Gastrocnemius medialis (tissue), 4 donors: ENCODE measurements at places on chromosomes 1 and 21. TPM values are rescaled to one million over a fixed set of nuclear protein-coding genes. Genes with fewer than 3 reads are reported as not detected.

- H3K27me3 ChIP-seq, result no peaks in the 10 kb centered on the region
- no peaks in the 10 kb centered on the region for H3K36me3 ChIP-seq
- no peak overlapping the region for H3K4me3 ChIP-seq
- peaks cover 60% of the 10 kb centered on the region for H3K4me1 ChIP-seq
Observed at GRCh38 chr1:230824551-230824918, 43.8 kb downstream of the C1orf198 start.

GRCh38 chr1:160058087-160058486 is 11.9 kb downstream of the KCNJ10 start:
- DNase-seq, result no peak
- no peaks in the 10 kb centered on the region for H3K36me3 ChIP-seq
- H3K27me3 ChIP-seq, result no peaks in the 10 kb centered on the region
- H3K4me1 ChIP-seq, result no peaks in the 10 kb centered on the region
- H3K27ac ChIP-seq, result no peak overlapping the region

DNA sequence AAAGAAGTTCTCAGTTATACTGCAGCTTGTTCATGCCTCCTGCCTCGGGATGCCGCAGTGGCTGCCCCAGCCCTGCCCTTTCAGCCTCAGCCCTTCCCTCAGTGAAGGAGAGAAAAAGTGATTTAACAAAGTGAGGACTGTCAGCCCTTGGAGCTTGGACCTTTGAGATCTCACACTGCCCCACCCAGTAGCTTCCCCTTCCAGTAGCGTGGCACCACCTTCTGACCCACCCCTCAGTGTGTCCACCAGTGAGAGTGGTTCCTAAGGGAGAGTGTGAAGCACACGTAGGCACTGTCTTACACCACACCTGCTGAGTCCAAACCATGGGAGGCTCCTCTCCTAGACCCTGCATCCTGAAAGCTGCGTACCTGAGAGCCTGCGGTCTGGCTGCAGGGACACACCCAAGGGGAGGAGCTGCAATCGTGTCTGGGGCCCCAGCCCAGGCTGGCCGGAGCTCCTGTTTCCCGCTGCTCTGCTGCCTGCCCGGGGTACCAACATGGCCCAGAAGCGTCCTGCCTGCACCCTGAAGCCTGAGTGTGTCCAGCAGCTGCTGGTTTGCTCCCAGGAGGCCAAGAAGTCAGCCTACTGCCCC is at the start of gene CDA:
TSS of gene CDA (plus strand) at position 464 of the 592 bp plus-strand sequence. CDS start at position 497, 33 bp downstream.
- no peak for DNase-seq
- H3K4me3 ChIP-seq, result no peak within 1 kb of the TSS
- peaks cover 20% of the 10 kb centered on the region for H3K27me3 ChIP-seq
- peak within 1 kb of the TSS; percentile 64 for H3K27ac ChIP-seq
- no peaks in the 10 kb centered on the region for H3K36me3 ChIP-seq

GRCh38 chr1:21350202-21350885 is 60.1 kb upstream of the ECE1 start:
- no peak overlapping the region for H3K4me3 ChIP-seq
- no peaks in the 10 kb centered on the region for H3K4me1 ChIP-seq
- H3K36me3 ChIP-seq, result no peaks in the 10 kb centered on the region

- DNase-seq, result no peak
- H3K36me3 ChIP-seq, result no peaks in the 10 kb centered on the region
- no peaks in the 10 kb centered on the region for H3K27me3 ChIP-seq
- H3K27ac ChIP-seq, result no peak overlapping the region
- H3K4me3 ChIP-seq, result no peak overlapping the region
Observed at GRCh38 chr1:44016890-44017400, 14.3 kb downstream of the SLC6A9 start.

DNA sequence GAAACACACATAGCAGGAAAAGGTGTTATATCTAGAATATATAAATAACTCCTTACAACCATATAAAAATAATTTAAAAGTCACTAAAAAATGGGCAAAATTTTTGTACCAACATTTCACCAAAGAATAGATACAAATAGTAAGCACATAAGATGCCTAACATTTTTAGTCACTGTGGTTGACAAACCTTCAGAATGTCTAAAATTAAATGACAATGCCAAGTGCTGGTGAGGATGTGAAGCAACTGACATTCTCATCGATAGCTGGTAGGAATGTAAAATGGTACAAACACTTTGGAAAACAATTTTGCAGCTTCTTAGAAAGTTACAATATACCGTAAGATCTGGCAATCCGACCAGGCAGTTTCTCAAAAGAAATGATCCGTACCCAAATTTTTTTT is 14.4 kb upstream of the TOMM20 start:
- H3K27me3 ChIP-seq, result no peaks in the 10 kb centered on the region
- peaks cover 49% of the 10 kb centered on the region for H3K36me3 ChIP-seq
- no peak overlapping the region for H3K27ac ChIP-seq

The FCRL6 gene
- total RNA-seq, result not detected

DNA sequence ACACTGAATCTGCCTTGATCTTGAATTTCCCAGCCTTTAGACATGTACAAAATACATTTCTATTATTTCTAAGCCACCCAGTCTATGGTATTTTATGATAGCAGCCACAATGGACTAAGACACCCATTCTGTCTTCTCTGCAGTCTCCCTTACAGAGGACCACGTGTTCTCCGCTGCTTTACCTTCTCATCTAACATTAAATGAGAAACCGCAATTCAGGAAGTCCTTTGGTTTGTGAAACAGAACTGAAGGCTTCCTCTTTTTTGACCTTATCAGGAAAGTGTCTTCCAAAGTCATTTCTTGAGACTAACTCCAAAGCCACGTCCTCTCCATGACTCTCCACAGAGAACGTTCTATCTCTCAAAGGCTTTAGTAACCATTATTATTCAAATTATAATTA is 560.1 kb downstream of the OMA1 start:
- no peak overlapping the region for H3K27ac ChIP-seq
- H3K4me3 ChIP-seq, result no peak overlapping the region
- DNase-seq, result no peak
- no peaks in the 10 kb centered on the region for H3K27me3 ChIP-seq
- H3K36me3 ChIP-seq, result no peaks in the 10 kb centered on the region

DNA sequence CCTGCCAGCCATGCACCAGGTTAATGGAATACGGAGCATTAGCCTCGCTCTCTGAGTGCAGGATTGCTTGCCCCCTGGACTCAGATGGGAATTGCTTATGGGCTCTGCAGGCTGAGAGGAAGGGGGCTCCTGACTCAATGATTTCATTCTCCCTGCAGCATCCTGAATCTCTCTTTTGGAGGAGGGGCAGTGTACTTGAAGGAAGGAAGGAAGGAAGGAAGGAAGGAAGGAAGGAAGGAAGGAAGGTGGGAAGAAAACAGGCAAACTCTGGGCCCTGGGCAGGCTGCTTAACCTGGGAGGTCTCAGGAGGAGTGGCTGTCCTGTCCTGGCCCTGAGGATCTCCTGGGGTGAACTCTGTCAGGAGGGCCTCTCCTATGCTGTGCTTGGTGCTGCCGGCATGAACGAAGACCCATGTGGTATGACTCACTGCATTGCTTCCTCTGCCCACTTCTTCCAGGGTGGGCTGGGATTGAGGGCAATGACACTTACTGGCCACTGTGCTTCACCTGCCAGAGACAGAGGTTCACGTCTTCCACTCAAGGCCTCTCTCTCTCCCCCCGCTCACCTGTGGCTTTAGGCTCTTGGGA is 257.1 kb upstream of the CSF3R start:
- no peaks in the 10 kb centered on the region for H3K4me1 ChIP-seq
- no peak overlapping the region for H3K4me3 ChIP-seq
- no peak for DNase-seq
- peaks cover 19% of the 10 kb centered on the region for H3K27me3 ChIP-seq
- H3K27ac ChIP-seq, result no peak overlapping the region

The S100A7A gene
- not detected for total RNA-seq

GRCh38 chr1:151235235-151235634 is 19.3 kb upstream of the PSMD4 start:
- H3K4me1 ChIP-seq, result peaks cover 6% of the 10 kb centered on the region
- no peaks in the 10 kb centered on the region for H3K27me3 ChIP-seq
- H3K36me3 ChIP-seq, result no peaks in the 10 kb centered on the region
- peak overlapping the region; percentile 2 for H3K27ac ChIP-seq
- DNase-seq, result no peak
- H3K4me3 ChIP-seq, result no peak overlapping the region

The OR2L8 gene
- not detected for total RNA-seq

The SDE2 gene
- total RNA-seq, result 20.4 TPM

DNA sequence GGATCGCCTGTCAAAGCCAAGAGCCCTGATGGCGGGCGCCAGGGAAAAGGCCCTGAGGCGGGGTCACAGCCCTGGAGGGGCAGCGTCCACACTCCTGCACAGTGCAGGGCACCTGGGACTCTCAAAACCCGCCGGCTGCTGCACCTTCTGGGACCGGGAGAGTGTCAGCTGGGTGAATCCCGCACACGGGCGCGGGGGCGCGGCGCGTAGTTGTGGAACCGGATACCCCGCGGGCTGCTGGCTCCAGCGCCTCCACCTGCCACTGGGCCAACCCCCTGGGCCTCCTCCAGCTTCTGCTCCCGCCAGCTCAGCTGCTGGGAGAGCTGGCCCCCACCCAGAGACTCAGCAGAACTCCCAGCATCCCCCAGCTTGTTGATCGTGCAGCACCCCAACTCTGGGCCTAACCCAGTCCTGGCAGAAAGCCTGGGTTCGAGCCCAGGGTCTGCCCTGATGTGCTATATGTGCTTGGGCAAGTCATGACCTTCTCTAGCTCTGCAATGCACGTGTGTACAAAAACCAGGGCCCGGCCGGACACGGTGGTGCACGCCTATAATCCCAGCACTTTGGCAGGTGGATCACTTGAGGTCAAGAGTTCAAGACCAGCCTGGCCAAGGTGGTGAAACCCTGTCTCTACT is 33.8 kb downstream of the NECAP2 start:
- DNase-seq, result peak; percentile 10
- no peaks in the 10 kb centered on the region for H3K27me3 ChIP-seq
- peaks cover 25% of the 10 kb centered on the region for H3K36me3 ChIP-seq
- peak overlapping the region; percentile 25 for H3K4me3 ChIP-seq
- no peak overlapping the region for H3K27ac ChIP-seq

DNA sequence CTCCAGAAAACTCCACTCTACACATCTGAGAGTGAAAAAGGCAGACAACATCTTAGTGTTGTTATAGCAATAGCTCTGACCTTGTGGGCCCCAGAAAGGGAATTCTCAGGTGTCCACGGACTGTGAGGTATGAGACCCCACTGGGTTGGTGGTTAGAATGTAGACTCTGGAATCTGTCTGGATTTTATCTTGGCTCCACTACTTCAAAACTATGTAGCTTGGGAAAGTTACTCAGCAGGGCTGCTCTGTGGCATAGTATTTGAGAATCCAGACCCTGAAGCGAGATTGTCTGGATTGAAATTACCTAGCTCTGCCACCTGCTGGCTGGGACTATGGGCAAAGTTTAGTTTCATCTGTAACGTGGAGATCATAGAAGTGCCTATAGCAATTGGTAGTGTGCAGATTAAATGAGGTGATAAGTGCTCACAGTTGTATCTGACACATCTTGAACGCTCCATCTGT is 25.8 kb downstream of the PRDM2 start:
- no peaks in the 10 kb centered on the region for H3K36me3 ChIP-seq
- H3K4me1 ChIP-seq, result peaks cover 7% of the 10 kb centered on the region
- no peak overlapping the region for H3K27ac ChIP-seq
- H3K4me3 ChIP-seq, result no peak overlapping the region
- H3K27me3 ChIP-seq, result no peaks in the 10 kb centered on the region

The SPOCD1 gene
- total RNA-seq, result not detected

The OR2G6 gene
- total RNA-seq, result not detected

DNA sequence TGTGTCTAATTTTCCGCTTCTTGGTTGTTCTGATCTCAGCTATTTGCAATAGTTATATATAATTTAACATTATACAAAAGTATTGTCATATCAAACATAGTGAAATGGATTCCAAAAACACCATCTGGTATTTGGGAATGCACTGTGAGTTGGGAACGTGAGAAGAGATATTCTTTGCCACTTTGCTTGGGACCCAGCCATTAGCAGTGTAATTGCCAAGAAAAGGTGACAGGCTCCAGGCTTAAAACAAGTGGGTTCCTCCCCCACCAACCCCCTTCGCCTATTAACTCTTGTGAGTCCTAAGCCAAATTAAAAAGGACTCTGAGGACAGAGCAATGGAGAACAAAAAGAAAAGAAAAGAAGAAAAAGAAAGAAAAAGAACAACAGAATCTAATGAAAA is 186.7 kb upstream of the NFIA start:
- H3K4me1 ChIP-seq, result peaks cover 9% of the 10 kb centered on the region
- no peak overlapping the region for H3K4me3 ChIP-seq
- no peaks in the 10 kb centered on the region for H3K36me3 ChIP-seq

The ETNK2 gene
- 0.66 TPM for total RNA-seq

The ADAMTS4 gene
- total RNA-seq, result 6.4 TPM

DNA sequence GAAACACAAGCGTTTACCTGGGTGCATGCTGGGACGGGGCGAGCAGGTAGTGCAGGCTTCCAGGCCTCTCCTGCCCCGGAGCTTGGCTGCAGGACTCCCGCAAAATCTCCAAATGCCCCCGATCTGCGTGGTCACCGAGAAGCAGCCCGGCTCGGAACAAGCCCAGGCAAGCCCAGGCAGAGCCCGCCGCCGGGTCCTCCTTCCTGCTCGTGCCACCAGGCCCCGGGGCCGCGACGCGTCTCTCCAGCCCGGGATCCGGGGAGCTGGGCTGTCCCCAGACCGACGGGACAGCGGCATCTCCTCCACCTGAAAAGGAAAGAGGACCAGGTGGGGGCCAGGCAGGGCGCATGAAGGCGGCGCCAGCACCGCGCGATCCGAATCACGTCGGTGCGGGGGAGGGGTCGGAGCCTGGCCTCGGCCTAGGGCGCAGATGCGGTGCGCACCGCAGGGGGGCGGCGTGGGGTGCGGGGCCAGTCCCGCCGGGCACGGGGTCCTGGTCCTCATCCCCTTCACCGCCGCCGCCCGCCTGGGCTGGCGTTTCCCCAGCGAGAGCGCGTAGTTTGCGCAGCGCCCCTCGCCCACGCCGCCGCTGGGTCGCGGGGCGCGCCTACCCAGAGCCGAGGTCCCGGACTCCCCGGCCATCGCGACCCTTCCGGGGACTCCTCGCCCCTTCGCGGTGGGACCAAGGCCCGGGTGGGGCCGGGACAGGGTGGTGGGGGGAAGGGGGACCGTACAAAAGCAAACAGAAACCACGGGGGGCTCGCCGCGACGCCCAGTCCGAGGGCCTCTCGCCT is 52.4 kb upstream of the H6PD start:
- no peaks in the 10 kb centered on the region for H3K27me3 ChIP-seq
- H3K27ac ChIP-seq, result peak overlapping the region; percentile 42
- no peaks in the 10 kb centered on the region for H3K36me3 ChIP-seq
- peaks cover 3% of the 10 kb centered on the region for H3K4me1 ChIP-seq

The TRMT13 gene
- 10.2 TPM for total RNA-seq

The SNX7 gene
- total RNA-seq, result 2.9 TPM

- H3K4me3 ChIP-seq, result no peak overlapping the region
- DNase-seq, result no peak
- no peak overlapping the region for H3K27ac ChIP-seq
- H3K36me3 ChIP-seq, result no peaks in the 10 kb centered on the region
Observed at GRCh38 chr1:30830537-30830936, 73.0 kb upstream of the LAPTM5 start.

GRCh38 chr1:54481201-54481884 is 66.7 kb upstream of the ACOT11 start:
- no peak overlapping the region for H3K27ac ChIP-seq
- H3K4me3 ChIP-seq, result no peak overlapping the region
- DNase-seq, result no peak
- H3K27me3 ChIP-seq, result no peaks in the 10 kb centered on the region
- no peaks in the 10 kb centered on the region for H3K36me3 ChIP-seq

GRCh38 chr1:170562646-170563338 is 30.8 kb downstream of the GORAB start:
- H3K4me3 ChIP-seq, result no peak overlapping the region
- H3K36me3 ChIP-seq, result no peaks in the 10 kb centered on the region
- no peaks in the 10 kb centered on the region for H3K27me3 ChIP-seq
- peak; percentile 33 for DNase-seq
- H3K27ac ChIP-seq, result peak overlapping the region; percentile 66

The SPRR1B gene
- not detected for total RNA-seq
